Activated CD8-positive, alpha-beta T cell treated with anti-CD3 and anti-CD28 coated beads for 36 hours (primary cell): ENCODE measurements at places on chromosomes 2 and 18.
A peak's percentile ranks its signal among the peaks of the same experiment; 100 is the strongest.

- no peak for DNase-seq
Observed at GRCh38 chr18:1104181-1104881, 199.7 kb downstream of the ADCYAP1 start.

DNA sequence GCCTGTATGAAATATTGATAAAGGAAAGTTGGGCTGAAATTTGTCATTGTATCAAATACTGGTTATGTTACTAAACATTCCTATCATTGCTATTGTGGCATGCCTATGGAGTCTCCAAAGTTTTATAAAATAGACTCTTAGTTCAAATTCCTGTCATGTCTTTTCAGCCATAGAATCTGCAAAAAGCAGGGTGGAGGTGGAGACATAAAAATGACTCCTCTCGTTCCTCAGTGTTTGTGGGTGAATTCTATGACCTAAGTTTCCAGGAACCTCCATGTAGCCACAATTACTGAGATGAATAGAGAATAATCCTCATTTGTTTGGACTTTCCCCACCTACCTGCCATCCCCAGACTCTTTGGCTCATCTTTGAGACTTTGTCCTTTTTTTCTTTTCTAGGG lies 326.3 kb upstream of the ETAA1 start:
- DNase-seq: no peak

DNA sequence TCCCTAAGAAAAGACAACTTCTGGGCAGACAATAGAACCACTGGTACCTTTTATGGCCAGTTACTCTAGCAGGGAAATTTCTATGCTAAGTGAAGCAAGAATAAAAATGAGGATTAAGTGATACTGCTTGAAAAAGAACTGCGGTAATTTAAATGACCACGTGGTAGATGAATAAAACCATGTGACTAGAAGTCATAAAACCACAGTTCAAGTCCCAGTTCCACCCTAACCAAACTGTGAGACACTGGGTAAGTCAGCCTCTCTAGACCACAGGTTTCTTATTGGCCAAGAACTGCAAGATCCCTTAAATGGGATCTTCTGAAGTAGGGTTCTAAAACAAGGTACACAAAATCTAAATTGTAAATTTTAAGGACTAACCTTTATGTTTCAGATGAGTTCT lies 12.7 kb downstream of the TMEM237 start:
- DNase-seq: no peak

- peak; percentile 58 for DNase-seq
Observed at GRCh38 chr2:64730551-64731262, 77.0 kb upstream of the SERTAD2 start.

- no peak for DNase-seq
Observed at GRCh38 chr2:150882751-150883612, 378.7 kb downstream of the RBM43 start.

DNA sequence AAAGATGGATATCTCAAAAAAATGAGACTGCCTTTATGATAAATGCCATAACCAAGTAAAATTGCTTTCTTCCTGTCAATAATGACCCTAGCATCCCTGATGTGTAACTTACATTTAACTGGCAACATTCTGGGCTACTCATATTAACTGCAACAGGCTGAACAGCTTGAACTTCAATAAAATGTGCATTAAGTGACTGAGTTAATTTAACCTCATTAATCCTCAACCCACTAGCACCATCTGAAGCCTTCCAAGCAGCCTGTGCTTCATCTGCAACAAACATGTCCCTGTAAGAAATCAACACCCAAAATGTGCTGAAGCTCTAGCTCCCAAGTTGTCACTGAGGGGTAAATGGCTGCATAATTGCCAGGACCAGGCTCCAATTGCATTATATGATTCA lies 296.2 kb upstream of the ZC3H15 start:
- no peak for DNase-seq

DNA sequence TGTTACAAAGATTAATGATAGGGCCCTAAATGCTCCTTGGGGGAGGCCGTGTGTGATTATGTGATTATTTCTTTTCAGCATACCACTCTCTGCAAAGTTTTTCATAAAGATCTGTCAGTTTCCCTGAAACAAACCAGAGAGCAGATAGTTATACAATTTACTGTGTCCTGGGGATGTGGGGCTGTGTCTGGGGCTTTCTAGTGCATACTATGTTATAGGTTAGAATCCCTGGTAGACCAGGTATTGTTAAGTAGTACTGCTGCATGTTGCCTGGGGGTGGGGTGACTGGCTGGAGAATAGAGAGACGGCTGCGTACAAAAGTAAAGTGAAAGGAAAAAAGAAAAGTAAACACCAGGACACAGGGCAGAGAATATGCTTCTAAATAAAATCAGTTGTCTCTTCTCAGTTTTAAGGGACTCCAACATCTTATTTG lies 3.3 kb upstream of the CCBE1 start:
- DNase-seq: no peak

DNA sequence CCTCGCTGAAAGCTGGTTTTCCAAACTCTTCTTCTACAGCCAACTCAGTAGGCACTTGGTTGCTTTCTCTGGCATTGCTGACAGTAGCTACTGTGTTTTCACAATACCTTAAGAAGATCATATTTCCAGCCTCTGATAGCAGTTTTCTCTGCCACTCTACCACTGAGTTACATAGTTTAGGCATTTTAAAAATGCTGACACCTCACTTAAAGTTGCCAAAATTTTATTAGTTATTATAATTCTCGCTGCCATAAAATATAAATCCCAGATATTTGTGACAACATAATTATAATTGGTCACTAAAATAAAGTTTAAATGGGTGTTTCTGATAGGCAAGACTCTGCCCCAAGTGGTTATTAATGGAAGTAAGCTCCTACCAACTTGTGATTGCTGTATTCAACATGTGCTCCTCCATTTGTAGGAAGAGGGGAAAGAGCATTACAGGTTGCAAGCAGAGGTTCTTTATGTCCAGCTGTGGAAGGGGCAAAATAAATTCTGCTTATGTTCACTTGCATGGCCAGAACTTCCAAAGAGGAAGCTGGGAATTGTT lies 1202.8 kb downstream of the CNTNAP5 start:
- no peak for DNase-seq
